ENCODE measurements at places on chromosomes 2 and 18.

GRCh38 chr2:188776634-188777033, 197.5 kb upstream of the COL3A1 start:
- no peak for DNase-seq

- DNase-seq, result no peak
These were observed 8.4 kb upstream of the HIBCH start for GRCh38 chr2:190327867-190328572.

DNA sequence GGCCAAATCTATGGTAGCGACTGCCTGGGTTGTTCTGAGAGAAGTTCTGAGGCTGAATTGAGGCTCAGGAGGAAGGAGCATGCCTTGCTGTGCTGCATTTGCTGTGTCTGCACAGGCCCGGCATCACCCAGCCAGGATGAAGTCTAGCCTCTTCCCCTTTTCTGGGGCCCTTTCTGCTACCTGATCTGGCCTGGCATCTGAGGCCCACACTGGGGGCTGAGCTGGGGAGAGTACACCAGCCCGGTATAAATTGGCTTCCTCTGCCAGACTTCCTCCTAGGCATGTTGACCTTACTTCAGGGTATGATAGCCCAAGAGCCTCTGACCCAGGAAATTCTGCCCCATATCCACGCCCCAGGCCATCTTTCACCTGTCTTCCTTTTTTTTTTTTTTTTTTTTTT, 30.0 kb downstream of the MRPL35 start:
- DNase-seq, result no peak

DNA sequence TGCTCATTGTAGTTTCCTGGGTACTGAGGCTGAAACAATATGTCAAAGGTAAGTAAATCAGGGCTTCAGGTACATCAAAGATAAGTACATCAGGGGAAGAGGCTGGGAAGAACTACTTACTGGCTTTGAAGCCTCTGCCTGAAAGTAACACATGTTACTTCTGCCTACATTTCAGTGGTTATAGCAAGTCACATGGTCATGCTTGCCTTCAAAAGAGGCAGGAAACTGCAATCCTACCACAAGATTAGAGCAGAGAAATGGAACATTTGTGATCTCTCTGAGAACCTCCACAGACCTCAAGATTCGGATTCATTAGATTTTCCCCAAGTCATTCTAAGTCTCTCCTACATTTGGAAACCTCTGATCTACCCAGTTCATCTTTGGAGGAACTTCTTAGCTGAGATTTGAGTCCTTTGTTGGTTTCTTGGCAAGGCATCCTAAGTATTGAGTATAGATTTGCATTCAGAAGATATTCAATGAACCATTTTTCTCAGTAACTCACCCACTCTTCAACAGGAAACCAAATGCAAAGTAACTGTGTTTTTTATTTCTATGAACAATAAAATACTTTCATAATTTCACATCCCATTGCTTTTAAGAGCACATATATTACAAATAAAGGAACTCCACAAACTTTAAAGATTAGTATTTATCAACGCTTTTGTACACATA, 48.5 kb upstream of the CCDC195 start:
- DNase-seq, result no peak

DNA sequence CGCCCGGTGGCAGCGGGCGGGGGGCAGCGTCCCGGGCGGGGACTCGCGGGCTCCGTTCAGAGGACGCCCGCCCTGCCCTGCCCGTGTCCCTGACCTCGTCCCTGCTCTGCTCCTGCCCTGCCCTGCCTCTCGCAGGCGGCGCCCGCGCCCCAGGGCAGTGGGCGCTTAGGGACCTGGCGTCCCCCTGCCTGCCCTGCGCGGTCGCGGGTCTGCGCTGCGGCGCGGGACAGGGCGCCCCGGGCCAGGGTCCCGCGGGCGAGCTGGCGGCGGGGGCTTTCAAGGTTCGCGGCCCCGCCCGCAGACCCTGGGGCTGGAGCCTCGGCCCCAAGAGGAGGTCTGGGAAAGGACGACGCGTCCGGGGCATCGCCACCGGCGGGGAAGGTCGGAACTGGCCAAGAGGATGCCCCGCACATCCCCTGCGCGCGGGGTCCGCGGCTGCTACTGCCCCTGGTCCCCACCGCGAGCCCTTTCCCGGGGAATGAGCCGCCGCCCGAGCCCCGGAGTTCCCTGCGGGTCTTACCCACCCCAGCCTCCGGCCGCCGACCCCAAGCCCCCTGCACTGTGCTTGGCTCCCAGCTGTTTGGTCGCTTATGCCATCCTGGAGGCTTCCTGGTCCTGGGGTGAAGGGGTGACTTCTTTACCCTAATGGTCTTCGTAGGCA, 679 bp downstream of the RNF144A start:
- DNase-seq, result no peak

- no peak for DNase-seq
These were observed 544 bp downstream of the ADRA2B start for GRCh38 chr2:96115631-96116423.

DNA sequence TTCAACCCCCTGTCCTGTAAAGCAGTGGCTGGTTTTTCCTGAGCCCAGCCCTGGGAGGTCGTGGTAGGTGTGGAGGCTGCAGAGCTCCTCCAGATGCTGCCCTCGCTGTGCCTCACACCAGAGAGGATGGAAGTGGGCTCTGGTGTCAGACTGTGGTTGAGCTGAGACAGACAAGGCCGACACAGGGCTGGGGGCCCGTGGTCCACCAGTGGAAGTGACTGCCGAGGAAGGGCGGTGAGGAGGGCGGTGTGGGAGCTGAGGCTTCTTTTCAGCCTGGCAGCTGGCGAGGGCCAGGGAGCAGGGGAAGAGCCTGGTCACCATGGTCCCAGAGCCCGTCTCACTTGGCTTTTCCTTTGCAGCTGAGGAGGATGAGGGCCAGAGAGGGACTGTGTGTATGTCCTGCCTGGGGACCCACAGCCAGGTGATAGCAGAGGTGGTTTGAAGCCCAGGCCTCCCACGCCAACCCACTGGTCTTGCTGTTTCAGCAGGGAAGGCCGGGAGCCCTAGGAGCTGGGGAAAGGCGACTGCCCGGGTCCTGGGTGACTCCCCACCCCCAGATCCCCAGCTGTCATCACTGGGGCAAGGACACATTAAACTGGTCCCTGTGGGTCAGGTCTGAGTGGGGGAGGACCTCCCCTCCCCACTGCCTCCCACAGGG, 8.5 kb downstream of the SFTPB start:
- DNase-seq, result no peak

DNA sequence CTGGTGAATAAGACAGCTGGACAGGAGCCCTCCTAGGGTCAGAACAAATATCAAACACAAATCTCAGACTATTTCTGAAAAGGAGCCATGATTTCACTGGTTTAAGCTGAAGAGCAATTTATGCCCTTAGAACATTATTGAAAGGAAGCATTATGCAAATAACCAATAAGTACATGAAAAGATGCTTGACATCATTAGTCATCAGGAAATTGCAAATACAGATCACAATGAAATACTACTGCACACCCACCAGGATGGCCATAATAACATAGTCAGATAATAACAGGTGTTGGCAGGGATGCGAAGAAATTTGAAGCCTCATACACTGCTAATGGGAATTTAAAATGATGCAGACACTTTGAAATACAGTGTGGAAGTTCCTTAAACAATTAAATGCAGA, 176.4 kb upstream of the RAB6C start:
- peak; percentile 19 for DNase-seq

- no peak for DNase-seq
These were observed 646 bp downstream of the PHLPP1 start for GRCh38 chr18:62715759-62716615.

GRCh38 chr18:50638016-50638883, 78.4 kb downstream of the MAPK4 start:
- DNase-seq, result no peak

- DNase-seq, result no peak
These were observed 344.3 kb downstream of the EIPR1 start for GRCh38 chr2:3033315-3033714.

DNA sequence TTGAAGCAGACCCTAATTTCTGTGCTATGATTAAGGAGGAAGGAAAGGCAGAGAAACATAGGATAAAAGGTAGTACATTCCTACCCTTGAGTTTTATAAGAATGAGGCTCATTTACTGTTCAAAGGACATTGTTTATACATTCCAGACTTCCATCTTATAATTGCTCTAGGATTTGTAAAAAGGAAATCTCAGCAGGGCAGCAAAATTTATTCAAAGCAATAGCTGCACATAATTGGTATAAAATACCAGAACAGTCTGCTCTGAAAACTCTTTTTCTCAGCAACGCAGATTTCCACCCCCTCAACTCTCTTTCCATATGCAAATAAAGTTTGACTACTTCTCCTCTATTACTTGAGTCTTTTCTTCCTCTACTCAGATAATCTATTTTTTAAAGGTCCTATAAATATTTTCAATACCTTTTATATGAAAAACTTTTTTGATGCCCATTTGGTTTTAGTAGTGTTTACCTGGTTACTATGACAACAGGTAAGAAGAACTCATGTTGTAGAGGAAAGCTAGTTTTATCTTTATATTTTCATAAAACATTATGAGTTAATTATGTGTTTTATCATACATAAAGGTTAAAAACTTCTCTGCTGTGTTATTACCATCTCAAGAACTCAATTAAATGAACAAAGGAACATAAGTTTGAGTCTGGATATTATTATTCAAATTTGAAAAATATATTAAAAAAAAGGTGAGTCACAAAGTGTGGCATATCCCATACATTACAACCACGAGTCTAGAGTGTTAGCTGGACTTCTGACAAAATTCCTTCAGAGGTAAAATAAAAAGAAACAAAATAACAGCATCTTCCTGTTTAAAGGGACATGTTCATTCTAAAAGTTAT, 19.9 kb downstream of the RBMS1 start:
- DNase-seq, result no peak

GRCh38 chr2:218252509-218253231, 8.1 kb upstream of the GPBAR1 start:
- DNase-seq, result no peak

- no peak for DNase-seq
These were observed 762.4 kb downstream of the LRRTM4 start for GRCh38 chr2:76759634-76760366.
